ENCODE measurements at places on chromosomes 12 and 14.

GRCh38 chr12:122886851-122887818 is 8.8 kb downstream of the VPS37B start:
- no peak for DNase-seq

DNA sequence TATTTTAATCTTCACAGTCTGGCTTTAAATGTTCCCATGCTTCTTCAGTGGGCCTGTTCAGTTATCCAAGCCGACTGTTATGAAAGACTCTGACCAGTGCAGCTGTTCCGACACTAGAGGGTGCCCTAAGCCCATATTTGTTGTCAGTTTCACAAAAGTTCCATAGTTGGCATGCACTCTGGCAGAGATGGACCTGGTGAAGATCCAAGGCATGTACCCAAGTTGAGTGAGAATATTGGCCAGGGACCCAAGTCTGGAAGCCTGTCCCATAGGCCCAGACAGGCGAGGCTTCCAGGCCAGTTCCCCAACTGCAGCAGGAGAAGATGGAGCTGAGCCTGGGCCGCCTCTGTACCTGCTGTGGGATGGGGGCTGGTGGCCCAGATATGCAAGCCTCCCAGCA is 27.4 kb upstream of the GUCY2C start:
- DNase-seq: peak; percentile 17

DNA sequence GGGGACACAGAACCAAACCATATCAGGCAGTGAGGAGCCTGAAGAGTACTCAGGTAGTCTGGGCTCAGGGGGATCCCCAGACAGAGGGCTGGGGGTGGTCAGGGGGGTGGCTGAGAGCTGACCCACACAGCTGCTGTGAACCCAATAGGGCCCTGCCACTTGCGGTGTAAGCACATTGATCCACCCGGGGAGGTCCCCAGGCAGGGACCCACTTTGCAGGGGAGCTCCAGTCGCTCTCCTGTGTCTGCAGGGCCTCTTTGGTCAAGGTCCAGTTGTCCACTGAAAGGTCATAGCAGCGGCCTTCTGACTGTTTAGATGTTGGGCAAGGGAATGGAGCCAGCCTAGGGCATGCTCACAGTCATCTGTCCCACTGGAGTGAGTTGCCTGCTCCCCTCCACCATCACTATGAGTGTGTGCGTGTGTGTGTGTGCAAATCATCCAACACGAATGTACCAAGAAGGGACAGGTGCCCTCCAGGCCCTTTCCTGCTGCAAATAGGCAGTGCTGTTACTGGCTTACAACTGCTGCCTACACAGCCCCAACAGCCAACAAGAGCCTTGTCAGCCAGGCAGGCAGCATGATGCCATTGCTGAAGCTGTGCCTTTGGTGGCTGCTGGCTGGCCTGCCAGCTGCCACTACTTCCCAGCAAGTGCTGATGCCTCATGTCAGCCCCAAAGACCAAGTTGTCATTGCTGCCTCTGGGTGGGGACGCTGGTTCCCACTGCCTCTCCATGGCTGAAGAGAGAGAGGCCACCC is 71.3 kb downstream of the TSPAN11 start:
- DNase-seq: no peak

- DNase-seq: no peak
Measured at GRCh38 chr12:1595026-1595561, 713 bp upstream of the FBXL14 start.

- DNase-seq: no peak
Measured at GRCh38 chr12:24902511-24903328, 46.2 kb downstream of the BCAT1 start.

DNA sequence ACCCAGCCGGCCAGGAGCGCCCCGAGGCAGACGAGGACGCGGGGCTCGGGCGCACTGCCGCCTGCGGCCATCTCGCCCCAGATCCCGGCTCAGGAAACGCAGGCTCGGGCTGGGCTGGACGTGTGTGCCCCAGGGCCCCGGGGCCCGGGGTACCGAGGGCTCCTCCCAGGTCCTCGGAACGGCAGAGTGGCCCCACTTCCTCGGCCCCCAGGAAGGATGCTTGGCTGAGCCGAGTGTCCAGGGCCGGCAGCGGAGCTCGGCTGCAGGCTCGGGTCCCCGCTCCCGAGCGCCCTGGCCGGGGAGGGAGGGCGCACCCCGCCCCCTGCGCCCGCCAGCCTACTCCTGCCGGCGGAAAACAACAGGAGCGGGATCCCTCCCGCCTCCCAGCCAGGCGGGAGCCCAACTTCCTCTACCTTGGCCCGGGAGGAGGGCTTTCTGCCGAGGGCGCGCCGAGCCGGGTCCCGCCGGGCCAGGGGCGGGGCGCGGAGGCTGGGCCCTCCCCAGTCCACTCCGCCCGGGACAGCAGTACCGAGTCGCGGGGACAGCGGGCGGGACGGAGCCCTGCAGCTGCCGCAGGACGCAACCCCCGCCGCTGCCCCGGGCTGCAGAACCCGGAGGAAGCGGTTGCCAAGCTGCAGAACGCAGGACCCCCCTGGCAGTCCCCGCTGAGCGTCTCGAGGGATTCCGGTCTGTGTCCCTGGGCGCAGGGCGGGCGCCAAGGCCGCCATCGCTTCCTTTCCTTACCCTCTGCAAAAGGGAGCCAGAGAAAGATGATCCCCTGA is at the start of gene VSIG10:
TSS of gene VSIG10 (minus strand) at position 411 of the 782 bp plus-strand sequence. CDS start at position 71, 340 bp downstream.
- no peak for DNase-seq

DNA sequence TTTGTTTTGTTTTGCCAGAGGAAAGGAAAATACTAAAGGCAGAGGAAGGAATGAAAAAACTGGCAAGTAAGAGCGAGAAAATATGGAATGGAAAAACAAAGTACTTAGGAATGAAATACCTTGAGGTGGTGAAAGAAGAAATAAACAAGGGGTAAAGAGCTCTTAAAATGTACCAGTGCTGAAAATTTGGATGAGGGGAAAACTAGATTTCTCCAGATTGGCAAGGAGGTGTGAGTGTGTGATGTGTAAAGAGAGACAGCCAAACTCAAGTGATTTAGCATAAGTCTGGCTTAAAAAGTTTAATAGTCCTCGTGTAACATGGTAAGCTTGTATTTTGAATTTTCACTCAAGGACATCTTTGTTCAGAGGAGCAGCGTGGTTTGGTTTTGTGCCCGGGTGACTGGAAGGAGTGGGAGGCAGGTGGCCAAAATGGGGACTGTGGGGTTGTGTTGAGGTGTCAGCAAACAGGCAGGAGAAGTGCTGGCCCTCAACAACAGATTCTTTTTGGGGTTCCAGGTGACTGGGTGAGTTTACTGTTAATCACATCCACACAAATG is 102.7 kb downstream of the DACT1 start:
- DNase-seq: no peak

- no peak for DNase-seq
Measured at GRCh38 chr14:105485739-105486162, 935 bp upstream of the CRIP1 start.

- DNase-seq: no peak
Measured at GRCh38 chr14:61101803-61102548, 120.9 kb downstream of the SLC38A6 start.

- DNase-seq: no peak
Measured at GRCh38 chr14:34098045-34098984, 147.4 kb upstream of the EGLN3 start.

DNA sequence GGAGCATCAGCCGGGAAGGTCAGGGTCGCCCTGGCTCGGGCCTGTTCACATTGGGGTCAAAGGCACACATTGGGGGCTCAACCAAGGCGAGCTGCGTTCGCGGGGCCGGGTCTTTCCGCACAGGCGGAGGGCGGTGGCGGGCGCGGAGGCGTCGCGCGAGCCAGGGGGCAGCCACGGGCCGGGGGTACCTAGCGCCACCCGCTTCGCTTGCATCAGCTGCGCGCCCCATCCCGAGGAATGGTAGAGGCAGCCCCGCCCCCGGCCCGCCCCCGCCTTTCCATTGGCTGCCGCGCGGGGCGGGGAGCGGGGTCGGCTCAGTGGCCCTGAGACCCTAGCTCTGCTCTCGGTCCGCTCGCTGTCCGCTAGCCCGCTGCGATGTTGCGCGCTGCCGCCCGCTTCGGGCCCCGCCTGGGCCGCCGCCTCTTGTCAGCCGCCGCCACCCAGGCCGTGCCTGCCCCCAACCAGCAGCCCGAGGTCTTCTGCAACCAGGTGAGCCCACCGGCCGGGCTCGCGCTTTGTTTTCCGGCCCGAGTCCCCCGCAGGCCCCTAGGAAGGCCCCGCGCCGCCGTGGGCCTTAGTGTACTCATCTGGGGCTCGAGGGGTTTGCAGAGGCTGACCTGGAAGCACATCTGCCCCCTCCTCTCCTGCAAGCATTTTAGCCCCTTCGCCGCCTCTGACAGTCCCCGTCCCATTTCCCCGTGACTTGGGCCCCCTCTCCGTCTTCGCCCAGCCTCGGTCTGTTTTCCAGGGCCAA is at the start of gene ALDH2:
TSS of gene ALDH2 (plus strand) at position 326 of the 754 bp plus-strand sequence. CDS start at position 376, 50 bp downstream.
- peak; percentile 20 for DNase-seq

GRCh38 chr14:100590726-100591452 is 3.7 kb upstream of the BEGAIN start:
- DNase-seq: no peak

- DNase-seq: no peak
Measured at GRCh38 chr12:116091579-116091978, 185.9 kb downstream of the MED13L start.

GRCh38 chr12:101671157-101671791 is 26.2 kb upstream of the CHPT1 start:
- DNase-seq: no peak

- DNase-seq: no peak
Measured at GRCh38 chr12:89521364-89522223, 3.0 kb downstream of the GALNT4 start.

- DNase-seq: no peak
Measured at GRCh38 chr14:104317492-104317805, 179.1 kb downstream of the KIF26A start.

DNA sequence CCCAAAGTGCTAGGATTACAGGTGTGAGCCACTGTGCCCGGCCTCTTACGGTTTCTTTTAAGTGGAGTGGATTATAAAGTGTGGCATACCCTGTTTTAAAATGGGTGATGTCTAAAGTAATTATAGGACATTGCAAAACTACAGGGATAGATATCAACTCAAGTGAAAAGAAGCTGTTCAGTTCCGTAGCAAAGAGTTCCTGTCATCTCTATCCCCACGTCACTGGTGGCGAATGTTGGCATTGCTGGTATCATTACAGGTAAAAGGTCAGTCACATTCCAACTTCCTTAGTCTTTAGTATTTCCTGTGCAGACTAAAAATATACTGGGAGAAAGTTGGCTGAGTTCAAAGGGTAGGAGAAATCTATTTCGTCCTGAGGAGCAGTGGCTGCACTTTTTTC is 95.6 kb upstream of the SLC38A2 start:
- no peak for DNase-seq

DNA sequence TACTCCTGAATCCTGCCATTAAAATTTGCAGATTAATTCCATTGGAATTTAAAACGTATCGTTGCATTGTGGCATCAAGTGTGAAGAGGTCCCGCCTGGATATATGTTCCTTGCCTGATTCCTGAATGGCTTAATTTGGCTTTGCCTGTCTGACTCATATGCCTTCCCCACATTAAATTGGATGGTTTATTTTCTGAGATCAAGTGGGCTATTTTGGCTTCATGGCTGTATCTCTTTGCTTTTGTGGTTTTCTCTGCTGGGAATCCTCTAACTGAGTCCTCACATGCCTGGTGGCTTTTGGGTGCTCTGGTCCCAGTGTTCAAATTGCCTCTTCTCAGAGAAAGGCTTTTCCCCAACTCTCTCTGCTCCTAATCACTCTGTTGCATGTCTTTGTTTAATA is 127.9 kb upstream of the DYRK2 start:
- DNase-seq: no peak

DNA sequence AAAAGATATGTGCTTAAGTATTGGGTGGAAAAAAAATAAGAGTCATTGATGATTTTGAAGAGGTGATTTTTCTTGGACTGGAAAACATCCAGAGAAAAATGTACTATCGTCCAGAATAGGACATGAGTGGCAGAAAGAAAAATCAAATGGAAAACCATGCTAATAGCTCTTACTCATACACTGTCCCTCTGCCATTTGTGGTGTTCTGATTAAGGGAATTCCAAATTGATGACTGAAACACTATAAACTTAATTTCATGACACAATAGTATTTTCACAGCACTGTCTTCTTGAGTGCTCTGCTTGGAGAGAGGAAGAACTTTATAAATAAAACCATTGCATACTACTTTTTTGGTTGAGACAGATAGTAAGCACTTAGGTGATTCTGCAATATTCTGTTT is 72.4 kb downstream of the USP15 start:
- no peak for DNase-seq

DNA sequence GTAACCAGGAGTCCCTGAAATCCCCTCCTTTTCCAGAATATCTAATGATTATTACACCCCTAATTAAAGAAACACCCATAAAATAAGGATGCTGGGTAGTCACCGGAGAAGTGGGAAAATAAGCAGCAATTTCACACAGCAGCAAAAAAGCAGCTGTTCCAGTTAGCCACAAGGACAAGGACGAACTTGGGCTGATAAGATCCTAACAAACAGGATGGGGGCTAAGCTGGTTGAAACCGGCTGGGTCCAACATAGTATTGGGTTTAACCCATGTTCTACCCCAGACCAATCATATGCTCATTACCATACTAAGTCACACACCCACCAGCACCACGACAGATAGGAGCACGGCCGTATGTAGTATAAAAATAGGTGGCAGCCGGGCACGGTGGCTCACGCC is 100.7 kb downstream of the RPL10L start:
- no peak for DNase-seq

- DNase-seq: no peak
Measured at GRCh38 chr14:37539992-37540391, 55.1 kb downstream of the FOXA1 start.

DNA sequence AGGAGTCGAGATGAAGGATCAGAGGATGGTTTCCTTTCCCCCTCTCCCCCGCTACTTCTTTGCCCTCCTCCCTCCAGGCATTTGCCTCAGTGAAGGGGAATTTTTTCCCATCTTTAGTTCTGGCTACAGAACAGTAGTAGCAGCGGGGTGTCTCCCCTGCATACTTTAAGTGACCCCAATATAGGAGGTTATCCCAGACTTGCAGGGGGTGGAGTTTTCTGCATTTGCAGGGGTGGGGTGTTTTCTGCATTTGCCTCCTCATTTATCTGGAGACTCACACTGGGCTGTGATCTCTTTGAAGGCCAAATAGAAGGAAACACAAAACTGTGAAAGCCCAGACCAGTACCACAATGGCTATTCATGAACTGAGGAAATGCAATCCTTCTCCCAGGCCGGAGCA is 19.8 kb downstream of the PTPRB start:
- DNase-seq: no peak

DNA sequence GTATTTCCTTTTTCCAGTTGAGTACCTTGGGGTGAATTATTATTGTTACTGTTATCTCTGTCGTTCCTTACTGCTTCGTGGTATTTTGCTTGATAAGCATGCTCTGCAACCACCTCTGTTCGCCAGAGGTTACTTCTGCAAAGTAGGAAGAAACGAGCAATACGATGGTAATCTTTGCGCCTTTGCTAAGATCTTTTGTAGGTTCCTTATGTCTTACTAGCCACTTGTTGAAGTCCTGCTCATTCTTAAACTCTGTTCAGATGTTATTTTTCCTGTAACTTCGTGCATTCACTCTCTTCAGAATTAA is 729 bp upstream of the M6PR start:
- DNase-seq: no peak

DNA sequence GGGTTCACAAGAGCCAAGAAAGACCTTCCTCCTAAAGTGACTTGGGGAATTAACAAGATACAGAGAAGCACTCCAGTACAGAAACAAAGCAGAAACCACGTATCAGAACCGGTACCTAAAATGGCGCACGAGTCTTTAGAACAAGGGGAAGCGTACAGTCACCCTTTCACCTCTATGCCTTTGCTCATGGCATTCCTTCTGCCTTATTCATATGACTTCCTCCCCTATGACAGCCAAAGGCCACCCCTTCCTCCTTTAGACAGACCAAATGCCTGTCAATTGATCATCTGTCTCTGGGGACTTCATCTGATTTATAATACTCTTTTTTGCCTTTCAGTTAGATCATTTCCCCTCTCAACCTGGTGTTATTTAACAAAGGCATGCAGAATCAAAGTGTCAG is 89.5 kb upstream of the OSBPL8 start:
- DNase-seq: no peak

All from stimulated activated CD8-positive, alpha-beta memory T cell treated with anti-CD3 and anti-CD28 coated beads, Interleukin-4, amount 100 ng/mL, for 24 hours (primary cell).